ENCODE measurements at places on chromosomes 1 and 21.

GRCh38 chr1:36542962-36543515 is 60.3 kb upstream of the CSF3R start:
- DNase-seq = no peak

DNA sequence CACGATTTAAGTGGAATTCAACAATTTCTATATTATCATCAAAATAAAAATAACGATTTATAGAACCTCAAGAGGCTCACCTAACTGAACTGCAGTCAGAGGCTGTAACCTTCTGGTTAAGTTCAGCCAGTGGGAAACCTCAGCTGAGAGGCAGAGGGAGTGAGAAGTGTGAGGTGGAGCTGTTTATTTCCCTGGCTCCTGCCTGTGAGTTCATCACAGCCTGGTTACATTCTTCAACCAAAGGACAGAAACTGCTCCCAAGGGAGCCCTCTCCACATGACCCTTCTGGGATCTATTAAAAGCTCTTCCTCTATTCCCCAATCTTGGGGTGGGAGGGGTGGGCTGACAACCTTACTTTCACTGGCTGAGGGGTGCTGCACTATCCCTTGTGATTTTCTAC is 22.2 kb downstream of the DYNLT5 start:
- no peak for DNase-seq

- no peak for DNase-seq
These were observed 8.0 kb upstream of the BCAR3 start for GRCh38 chr1:93689521-93690223.

GRCh38 chr1:14738235-14738634 is 139.8 kb downstream of the KAZN start:
- no peak for DNase-seq

GRCh38 chr1:221637641-221638041 is 104.2 kb downstream of the DUSP10 start:
- no peak for DNase-seq

DNA sequence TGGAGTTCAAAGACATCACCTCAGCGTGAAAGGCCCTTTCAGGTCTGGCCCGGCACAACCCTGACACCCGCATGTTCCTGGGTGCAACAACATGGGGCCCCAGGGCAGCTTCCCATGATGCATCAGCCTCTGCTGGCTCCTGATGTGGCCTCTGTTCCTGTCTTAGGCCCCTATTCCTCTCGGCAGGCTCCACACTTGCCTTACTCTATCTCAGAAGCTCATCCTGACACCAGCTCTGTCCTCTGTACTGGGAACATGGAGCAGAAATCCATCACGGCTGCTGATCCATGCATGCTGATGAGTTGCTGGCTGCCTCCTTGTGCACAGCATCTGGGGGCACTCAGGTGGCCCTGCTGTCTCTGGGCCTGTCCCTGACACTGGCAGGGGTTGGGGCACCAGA is 74.6 kb downstream of the ADARB1 start:
- DNase-seq = no peak

GRCh38 chr1:108780937-108781574 is 34.6 kb downstream of the STXBP3 start:
- DNase-seq = no peak

Data from AG04450 (cell line).